NCI-H1417 treated with DMSO at 0.1 percent for 48 hours (cell line): ENCODE measurements at places on chromosomes 13 and 19.

DNA sequence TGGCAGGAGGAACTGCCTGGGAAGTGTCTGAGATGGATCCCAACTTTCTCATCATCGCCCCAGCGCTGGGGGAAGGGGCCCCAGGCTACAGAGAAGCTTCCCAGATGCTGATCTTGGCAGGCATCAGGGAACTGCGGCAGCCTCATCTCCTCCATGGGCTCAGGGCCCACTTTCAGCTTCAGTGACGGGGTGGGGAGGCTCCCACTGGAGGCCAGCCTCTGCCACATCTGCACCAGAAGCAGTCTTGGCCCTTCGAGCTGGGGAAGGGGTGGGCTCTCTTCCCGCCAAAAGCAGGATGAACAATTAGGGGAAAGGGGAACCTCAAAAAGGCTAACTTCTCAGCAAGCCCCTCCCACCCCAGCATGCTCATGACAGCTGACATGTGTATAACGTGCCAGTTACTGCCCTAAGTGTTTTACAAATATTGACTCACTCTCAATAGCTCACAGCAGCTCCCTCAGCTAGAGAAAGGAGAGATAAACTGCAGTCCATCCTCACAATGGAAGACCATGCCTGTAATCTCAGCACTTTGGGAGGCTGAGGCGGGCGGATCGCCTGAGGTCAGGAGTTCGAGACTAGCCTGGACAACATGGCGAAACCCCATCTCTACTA, 7.1 kb upstream of the S1PR2 start:
- DNase-seq: peak; percentile 86

DNA sequence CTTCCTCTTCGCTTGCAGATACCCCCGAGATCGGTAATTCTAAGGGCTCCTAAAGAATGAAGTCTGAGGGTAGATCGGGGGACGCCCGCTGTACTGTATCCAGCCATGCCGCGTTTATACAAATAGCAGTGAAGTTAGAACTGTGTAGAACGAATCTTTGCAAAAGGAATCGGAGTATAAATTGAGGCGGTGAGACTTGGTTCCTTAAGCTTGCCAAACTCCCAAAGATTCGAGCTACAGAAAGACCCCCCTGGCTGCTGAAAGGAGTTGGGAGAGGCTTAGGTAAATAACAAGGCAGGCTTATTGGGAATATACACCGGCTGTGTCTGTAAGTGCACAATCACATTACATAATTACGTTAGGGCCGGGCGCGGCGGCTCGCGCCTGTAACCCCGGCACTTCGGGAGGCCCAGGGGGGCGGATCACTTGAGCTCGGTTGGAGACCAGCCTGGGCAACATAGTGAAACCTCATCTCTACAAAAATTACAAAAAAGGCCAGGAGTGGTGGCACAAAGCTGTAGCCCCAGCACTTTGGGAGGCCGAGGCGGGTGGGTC, 12.2 kb downstream of the TMEM160 start:
- peak; percentile 13 for DNase-seq

DNA sequence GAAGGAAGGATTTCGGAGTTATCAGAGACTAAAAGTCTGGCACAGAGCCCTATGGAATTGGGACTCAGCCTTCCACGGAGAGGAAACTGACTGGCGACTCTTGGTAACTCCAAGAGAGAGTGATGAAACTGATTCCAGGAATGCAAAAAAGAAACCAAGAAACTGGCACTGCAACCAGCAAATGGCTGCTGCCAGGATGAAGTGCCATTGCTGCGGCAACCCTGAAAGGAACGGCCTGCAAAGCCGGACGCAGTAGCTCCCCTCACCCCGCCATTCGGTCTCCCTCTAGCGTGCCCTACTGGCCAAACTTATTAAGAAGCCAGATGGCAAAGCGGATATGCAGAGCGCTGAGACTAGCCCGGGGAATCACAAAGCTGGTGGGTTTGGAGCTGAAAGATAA, 236.0 kb downstream of the PCDH9 start:
- DNase-seq: no peak

DNA sequence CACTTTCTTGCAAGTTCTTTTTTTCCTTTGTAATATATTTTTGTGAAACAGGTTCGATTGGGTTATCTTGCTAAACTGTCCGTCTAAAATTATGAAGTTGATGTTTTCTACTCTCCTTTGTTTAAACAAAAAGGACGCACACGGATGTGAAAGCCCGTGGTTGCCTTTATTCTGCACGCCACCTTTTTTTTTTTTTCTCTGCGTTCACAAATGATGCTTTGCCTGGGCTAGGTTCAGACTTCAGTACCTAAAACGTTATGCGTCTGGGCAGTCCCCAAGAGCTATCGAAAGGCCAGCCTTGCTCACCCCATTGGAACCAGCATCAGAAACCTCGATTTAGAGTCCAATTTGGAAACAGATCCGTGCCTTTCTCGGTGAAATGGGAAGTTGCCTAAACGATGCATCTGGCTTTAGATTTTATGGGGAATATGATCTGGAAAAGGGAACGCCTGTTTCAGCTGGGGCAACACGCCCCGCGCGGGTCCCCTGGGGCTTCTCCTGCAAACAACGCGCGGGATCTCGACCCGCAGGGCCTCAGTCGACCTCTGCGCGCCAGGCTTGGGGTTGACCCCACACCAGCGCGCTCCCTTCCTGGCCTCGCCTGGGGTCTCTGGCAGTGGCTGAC, 113.9 kb downstream of the KCNRG start:
- no peak for DNase-seq

- no peak for DNase-seq
These were observed 1.0 kb downstream of the AXL start for GRCh38 chr19:41219924-41220567.

DNA sequence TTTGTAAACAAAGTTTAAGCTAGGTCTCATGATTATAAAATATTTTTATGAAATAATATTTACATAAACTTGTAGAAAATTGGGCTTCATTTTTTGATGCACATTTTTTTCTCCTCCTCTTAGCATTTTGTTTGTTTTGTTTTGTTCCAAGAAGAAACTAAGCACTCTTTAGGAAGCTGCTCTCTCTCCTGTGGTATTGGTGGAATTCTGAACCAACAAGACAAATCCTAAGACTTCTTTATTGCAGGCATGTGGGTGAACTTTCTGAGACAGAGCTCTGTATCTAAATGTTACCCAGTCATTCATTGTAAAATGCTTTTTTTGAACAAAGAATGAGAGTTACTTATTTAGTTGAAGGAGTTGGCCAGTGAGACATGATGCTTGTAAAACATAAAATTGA, 39.3 kb downstream of the LMO7 start:
- no peak for DNase-seq

- DNase-seq: no peak
These were observed 50.1 kb upstream of the MYCBP2 start for GRCh38 chr13:77377016-77377415.

DNA sequence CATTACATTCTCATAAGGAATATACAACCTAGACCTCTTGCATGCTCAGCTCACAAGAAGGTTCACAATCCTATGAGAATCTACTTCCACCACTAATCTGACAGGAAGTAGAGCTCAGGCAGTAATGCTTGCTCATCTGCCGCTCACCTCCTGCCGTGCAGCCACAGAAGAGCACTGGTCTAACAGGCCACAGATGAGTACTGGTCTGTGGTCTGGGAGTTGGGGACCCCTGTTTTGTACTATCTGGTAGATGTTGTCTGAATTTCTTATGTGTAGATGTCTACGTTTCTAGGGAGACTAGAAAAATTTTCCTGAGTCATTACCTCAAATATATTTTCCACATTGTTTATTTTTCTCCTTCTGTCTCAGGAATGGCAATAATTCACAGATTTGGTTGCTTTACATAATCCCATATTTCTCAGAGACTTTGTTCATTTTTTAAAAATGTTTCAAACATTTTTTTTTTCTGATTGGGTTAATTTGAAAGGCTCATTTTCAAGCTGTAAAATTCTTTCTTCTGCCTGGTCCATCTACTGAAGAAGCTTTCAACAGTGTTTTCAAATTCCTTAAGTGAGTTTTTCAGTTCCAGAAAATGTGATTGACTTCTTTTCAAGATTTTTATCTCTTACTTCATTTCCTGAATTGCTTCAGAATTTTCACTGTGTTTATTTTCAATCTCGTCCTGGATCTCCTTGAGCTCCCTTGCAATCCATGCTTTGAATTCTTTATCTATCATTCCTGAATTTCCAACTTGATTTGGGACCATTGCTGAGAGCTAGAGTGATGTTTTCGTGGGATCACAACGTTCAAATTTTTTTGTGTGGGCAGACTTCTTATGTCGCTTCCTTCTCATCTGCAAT, 1322.2 kb downstream of the PCDH9 start:
- DNase-seq: no peak

DNA sequence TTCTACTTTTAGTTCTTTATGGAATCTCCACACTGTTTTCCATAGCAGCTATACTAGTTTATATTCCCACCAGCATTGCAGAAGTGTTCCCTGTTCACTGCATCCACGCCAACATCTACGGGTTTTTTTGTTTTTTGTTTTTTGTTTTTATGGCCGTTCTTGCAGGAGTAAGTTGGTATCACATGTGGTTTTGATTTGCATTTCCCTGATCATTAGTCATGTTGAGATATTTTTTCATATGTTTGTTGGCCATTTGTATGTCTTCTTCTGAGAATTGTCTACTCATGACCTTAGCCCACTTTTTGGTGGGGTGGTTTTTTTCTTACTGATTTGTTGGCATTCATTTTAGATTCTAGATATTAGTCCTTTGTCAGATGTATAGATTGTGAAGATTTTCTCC, 89.7 kb downstream of the FRY start:
- no peak for DNase-seq

- no peak for DNase-seq
These were observed 2.5 kb upstream of the CILP2 start for GRCh38 chr19:19535311-19536191.

- DNase-seq: no peak
These were observed 13.6 kb upstream of the EPSTI1 start for GRCh38 chr13:43005460-43006236.

GRCh38 chr19:42568006-42568405, 26.7 kb downstream of the CEACAM8 start:
- DNase-seq: no peak

- no peak for DNase-seq
These were observed 22.3 kb upstream of the TNFSF11 start for GRCh38 chr13:42551611-42552010.

- no peak for DNase-seq
These were observed 1.4 kb downstream of the ZNF324 start for GRCh38 chr19:58468216-58468839.

DNA sequence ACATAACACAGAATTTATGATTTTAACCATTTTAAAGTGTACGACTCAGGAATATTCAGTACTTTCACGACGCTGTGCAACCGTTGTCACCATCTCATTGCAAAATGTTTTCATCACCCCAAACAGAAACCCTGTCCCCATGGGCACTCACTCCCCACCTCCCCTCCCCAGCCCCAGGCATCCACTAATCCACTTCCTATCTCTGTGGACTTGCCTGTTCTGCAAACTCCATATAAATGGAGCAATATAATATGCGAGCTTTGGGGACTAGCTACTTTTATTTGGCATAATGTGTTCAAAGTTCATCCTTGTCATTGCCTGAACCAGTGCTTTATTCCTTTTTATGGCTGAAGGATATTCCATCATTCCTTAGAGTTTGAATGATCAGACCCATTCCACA, 7.3 kb upstream of the INSR start:
- DNase-seq: no peak

DNA sequence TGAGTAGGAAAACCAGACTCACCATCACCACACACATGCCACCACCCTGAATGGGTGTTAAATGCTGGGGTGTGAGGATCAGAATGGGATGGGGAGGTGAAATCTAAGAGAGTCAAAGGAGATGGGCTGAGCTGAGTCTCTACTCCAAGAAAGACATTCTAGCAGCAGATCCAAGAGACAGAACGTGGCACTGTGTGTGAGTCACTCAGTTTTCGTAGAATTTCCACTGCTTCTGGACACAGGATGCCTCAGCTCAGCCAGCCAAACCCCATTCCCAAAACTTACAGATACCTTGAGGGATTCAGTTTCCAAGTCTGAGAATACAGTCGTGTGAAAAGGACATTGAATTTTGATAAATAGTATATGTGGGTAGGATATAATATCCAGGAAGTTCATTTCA, 7.3 kb upstream of the CYP2A7 start:
- DNase-seq: no peak

GRCh38 chr19:54684527-54684926, 21.7 kb downstream of the LILRB4 start:
- DNase-seq: no peak

GRCh38 chr13:61880578-61881283, 465.1 kb upstream of the PCDH20 start:
- no peak for DNase-seq

DNA sequence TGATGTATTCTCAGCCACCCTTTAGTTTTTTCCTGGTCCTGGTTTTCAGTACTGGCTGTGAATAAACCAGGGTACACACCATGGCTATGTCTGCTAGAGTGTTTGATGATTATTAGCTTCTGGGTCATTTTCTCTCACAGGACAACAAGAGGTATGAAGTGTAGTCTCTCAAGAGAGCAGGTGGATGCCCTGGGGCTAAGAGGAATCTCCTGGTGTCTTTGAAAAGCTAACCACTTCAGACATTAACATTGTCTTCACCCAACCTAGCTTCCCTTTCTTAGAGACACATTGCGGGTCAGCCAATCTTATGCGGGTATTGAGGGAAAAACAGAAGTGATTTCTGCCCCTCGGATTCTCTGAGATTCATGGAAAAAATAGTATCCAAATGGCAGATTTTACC, 1.6 kb downstream of the ZNF730 start:
- no peak for DNase-seq

DNA sequence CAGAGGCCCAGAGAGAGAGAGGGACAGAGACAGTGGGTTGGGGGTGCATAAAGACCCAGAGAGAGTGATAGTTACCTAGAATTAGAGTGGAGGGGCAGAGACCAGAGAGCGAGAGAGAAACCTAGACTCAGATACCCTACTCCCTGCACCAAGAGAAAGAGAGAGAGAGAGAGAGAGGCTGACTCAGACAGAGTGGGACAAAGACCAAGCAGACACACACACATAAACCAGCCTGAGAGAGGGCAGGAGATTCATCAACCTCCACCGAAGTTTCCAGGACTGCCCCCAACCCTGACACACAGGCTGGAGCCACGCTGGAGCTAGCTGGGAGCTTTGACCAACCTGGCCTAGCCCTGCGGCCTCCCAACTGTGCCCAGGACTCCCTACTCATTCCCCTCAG, 12.9 kb downstream of the SYT3 start:
- DNase-seq: no peak

DNA sequence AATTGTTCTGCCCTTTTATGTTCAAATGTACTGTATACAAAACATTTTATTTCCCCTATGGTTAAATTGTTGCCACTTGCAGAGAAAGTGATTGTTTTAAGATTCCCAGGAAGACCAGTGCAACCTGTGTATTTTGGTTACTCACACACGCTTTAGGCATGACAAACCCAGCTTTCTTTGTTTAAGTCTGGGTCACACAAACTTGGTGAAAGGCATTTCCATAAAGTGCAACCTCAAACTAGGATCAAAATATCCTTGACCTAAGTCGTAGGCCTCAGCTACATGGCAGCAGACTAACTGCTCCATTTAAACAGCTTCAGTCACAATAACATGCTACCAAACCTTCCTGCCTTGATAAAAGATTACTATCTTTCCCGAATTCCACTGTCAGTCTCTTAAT, 639.0 kb upstream of the PRR20A start:
- DNase-seq: no peak
